Pancreas (tissue), 10 donors: ENCODE measurements at places on chromosomes 3 and 15. TPM values are rescaled to one million over a fixed set of nuclear protein-coding genes. Genes with fewer than 3 reads are reported as not detected.

GREM1 gene
- 4.8 TPM for total RNA-seq

KBTBD13 gene
- not detected for total RNA-seq

DNA sequence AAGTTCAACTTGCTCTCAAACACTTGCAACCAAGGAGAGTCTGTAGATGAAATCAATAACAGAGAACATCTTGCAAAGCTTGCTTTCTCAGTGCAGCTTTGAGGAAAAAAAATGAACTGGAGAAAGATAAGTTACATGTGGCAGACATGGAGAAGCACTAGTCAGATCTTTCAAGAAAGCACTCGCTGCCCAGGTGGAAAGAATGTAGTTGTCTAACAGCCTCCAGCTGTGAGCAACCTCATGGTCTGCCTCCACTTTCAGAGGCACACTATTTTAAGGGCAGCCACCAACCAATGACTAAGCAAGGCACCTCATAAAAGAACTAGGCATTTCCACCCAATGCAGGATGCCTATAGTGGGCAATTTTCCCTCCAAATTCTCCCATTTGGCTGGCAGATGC lies 125.4 kb upstream of the CPNE4 start:
- no peak for DNase-seq

DNA sequence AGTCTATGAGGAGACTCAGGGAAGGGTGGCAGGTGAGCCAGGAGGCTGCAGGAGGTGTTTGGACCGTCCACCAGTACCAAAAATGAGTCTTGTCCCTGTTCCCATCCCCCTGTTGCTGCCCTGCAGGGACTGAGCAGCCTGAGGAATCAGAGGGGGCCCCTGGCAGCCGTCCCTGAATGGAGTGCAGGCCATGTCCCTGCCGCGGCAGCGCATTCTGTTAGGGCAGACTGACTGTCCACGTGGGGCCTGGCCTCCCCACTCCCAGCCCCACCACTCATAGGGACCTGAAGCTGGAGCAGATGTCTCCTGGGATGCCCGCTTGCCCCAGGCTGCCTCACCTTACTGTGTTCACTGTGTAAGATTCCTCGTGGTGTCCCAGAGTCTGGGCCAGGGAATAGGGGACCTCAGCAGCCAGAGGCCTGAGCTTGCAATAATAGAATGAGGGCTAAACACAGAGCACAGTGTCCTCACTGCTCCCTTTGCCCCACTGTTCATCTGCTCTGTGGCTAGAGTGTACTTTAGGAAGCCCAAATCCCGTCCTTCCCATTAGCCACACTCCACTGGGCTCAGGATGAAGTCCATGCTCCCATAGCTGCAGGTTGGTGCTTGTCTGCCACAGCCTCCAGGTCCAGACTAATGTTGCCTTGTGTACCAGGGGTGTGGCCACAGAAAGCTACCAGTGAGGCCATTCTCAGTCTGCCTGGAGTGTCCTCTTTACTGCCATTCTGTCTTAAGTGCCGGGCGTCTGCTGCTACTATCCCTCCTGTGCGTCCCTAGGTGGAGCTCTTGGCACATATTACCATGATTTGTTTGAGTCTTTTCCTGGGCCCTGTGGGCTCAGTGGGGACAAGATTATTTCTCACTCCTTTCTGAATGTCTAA lies 63.2 kb downstream of the HCN4 start:
- DNase-seq: no peak

DNA sequence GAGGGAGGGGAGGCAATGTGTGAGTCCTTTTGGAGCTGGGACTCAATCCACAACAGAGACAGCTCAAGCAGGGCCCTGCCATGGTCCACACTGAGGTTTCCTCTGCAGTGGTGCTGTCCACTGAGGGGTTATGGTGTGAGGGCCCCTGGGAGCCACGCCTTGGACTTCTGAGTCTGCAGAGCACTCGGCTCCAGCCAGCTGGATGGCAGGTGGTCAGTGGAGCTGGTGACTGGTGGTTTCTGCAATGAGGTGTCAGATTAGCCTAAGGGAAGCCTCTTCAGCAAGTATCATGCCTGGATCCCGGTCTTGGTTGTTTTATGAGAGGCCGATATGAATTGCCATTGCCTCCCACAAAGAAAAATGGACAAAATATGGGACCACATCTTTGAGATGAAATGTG lies 21.7 kb downstream of the LSM3 start:
- DNase-seq: no peak

GRCh38 chr3:183800243-183800863 lies 25.0 kb downstream of the MAP6D1 start:
- DNase-seq: no peak

GRCh38 chr3:101720851-101721840 lies 3.3 kb upstream of the CEP97 start:
- no peak for DNase-seq
